Cerebellar nuclear complex (tissue), 1 donor: ENCODE measurements at places on chromosomes 3 and 15.

- DNase-seq = no peak
These were observed 112.7 kb downstream of the SYNPR start for GRCh38 chr3:63390710-63391230.

DNA sequence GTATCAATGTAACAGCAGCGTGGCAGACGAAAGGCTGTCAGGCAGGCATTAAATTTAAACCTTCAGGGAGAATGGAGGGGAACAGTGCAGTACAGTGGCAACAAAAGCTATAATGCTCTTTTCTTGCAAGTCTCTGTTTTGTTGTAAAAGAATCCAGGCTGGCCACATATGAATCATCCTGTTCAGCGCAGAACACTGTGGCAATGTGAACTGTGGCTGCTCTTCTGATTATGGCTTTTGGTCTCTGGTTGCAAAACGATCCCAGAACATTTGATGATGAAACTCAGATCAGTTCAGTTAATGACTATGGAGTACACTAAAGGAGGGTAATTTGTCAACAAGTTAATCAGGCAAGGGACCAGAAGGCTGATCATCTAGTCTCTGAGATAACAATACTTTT lies 219.7 kb upstream of the SGO1 start:
- no peak for DNase-seq

- DNase-seq = no peak
These were observed 8.6 kb downstream of the NDUFB4 start for GRCh38 chr3:120604784-120605183.

- no peak for DNase-seq
These were observed 79.5 kb downstream of the IQSEC1 start for GRCh38 chr3:12993517-12994356.

GRCh38 chr3:114646526-114646925 lies 352.7 kb downstream of the TIGIT start:
- DNase-seq = no peak

DNA sequence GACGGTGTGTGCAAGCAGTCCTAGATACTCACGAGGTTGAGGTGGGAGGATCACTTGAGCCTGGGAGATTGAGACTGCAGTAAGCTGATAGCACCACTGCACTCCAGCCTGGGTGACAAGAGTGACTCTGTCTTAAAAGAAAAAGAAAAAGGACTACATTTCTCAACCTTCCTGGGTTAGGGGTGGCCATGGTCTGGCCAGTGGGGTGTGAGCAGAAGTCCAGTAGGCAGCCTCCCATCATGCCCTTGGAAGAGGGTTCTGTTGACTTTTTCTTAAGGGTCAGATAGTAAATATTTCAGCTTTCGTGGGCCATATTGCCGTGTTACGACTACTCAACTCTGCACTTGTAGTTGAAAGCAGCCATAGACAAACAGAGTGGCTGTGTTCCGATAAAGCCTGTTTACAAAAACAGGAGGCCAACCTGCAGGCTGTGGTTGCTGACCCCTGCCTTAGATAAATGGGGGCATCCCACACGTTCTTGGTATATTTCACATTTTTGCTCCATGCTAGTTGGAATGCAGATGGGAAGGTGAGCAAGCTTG lies 31.0 kb upstream of the PDE8A start:
- DNase-seq = no peak

GRCh38 chr3:68306571-68306970 lies 625.8 kb downstream of the TAFA4 start:
- DNase-seq = no peak

GRCh38 chr15:63157891-63158431 lies 684 bp upstream of the RPS27L start:
- no peak for DNase-seq

GRCh38 chr3:101996832-101997231 lies 147.5 kb downstream of the NFKBIZ start:
- no peak for DNase-seq

GRCh38 chr3:171156401-171157010 lies 130.0 kb upstream of the SLC2A2 start:
- no peak for DNase-seq

DNA sequence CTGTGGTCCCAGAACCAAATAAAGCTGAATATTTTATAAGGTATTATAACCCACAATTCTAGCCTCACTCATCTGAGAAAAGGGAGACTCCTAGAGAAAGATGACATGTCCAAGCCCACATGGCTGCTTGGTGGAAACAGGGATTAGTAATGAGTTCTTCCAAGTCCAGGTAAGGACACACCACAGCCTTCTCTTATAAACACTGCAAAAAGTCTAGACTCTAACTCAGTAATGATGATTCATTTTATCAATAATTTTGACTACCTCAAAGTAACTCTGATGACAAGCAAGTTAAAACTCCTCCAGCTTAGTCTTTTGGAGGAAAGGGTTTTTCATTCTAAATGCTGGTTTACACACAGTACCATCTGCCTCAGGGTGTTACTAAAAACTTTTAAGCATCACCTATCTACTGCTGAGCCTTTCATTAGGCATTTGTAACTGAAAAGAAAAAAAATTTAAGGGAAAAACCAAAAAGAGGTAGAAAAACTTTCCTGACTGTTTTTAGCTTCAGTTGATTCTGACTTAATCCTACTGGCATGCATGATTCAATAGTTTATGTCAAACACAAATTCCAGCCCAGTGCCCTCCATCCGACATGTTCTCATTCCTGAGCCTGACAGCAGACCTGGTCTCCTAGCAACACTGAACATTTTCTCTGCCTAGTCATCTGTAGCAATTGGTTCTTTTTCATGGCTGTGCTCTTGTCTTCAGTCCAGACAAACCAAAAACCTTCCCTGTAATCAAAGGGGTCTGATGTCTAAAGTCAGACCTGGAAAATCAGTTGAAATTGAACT lies 43.9 kb downstream of the P3H2 start:
- no peak for DNase-seq

DNA sequence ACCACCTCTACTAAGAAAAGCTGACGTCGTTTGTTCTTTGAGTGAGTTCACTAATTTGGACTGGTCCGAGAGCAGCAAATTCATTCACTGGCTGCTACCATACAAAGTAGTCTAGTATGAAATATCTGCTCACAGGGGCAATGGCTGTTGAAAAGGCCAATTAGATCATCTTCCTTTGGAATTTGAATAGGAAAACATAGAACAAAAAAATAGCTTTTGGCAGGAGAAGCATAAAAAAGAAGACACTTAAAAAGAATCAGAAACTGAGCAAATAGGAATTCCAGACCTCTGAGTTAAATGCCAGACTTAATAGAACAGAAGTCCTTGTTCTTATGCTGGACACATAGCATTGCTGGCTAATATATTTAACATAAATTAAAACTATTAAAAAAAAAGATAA lies 159.3 kb downstream of the IL1RAP start:
- DNase-seq = no peak

GRCh38 chr15:88258093-88258641 lies 1.6 kb upstream of the NTRK3 start:
- DNase-seq = no peak

DNA sequence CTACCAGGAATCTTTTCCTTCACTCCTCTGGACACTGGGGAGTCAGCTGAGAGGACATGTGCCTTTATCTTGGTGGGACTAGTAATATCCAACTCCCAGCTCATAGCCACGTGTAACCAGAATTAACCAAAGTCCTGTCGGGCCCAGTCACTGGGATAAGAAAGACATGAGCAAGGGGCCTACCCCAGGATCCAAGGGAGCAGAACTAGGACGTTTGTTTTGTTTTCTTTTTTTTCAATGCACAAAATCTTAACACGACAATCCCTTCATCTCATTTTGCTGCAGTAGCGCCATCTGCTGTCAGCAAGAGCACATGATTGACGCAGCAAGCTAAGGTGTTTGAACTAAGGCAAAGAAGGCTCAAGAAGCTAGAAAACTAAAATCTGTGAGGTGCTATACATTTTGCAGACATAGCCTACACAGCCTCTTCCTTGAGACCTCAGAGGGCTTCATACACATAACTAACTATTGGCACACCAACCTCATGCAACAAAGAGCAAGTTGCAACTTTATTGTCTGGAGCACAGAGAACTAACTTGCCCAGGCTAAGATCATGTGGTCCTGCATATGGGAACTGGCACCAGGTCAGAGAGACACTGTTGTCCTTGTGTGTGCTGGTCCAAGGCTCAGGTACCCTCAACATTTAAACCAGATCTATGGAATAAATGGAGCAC lies 43.6 kb downstream of the RLBP1 start:
- DNase-seq = peak; percentile 27

DNA sequence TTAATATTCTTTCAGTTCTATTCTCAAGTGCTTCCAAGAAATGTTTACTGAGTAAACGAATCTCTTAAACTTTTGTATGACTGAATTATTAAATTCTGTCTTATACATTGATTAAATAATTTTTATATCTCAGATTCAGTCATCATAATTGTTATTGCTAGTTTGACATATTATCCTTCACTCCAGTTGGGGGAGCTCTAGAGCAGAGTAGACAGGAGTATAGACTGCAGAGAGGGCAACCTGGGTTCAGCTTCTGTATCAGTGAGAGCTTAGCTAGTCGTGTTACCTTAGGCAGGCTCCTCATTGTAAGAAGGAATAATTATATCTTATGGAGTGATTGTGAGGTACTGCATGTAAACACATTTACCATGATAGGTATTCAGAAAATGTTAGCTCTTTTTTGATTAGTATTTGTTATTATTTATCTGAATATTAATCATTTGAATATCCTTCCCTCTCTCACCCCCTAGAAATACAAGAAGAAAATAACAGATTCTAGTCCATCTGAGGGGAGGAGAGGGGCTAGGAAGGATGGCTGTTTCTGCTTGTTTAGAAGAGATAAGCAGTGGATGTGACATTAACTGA lies 31.0 kb upstream of the ZCWPW2 start:
- no peak for DNase-seq

DNA sequence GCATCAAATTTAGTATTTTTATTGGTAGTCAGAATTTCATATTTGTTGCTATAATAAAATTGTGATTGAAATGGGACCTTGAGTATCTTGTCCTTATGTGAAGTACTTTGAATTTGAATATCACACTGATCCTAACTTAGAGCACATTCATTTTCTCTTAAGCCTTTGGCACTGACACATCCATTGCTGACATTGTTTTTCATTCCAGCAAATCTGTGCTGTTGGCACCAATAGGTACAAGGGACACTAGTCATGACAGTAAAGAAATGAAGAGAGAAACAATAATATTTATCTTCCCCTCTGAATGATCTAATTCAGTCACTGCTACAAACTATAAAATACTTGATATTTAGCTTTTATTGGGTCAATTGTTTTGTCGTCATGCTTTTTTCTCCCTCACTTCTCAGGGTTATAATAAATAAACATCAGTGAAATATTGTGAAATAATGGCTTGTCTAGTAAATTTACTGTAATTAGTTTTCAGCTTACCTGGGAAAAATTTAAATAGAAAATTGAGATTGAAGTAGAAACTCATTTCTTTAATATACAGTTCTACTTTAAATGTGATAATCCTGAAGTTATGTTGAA lies 166.8 kb upstream of the MLF1 start:
- no peak for DNase-seq

GRCh38 chr15:30958219-30958618 lies 33.2 kb downstream of the MTMR10 start:
- no peak for DNase-seq

GRCh38 chr15:29571792-29572431 lies 250.4 kb downstream of the TJP1 start:
- no peak for DNase-seq

GRCh38 chr3:111715911-111716523 lies 120.9 kb upstream of the ZBED2 start:
- DNase-seq = no peak

DNA sequence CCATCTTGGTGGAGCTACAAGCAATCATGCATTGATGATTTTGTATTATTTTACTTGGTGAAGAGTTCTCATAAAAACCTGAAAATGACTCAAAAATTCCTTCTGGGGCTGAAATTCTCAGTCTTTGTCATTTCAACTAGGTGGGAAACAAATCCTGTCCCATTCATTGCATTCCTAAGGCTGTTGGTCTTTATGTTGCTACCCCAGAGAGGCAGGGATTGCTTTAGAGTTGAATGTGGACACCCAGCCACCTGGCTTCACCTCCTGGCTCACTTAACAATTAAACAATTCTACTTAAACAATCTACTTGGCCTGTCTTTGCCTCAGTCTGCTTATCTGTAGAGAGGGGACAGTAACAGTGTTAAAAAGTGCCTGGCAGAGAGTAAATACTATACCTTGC lies 117.3 kb upstream of the UBE3A start:
- no peak for DNase-seq

DNA sequence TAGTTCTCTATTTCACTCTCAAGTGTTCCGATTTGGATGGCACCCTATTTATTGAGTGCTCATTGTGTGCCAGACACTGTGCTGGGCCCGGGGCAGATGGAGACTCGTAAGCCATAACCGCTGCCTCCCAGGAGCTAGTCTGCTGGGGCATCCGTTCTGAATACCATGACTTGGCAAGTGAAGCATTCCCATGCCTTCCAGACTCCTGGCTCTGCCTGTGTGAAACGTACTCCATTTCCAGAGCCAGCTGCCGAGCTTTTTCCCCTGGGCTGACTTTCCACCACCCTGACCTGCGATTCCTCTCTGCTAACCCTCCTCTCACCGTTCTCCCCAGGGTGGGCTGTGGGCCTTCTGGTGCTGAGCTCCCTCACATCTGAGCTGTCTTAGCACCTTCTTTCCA lies 303.1 kb upstream of the CTDSPL start:
- no peak for DNase-seq

DNA sequence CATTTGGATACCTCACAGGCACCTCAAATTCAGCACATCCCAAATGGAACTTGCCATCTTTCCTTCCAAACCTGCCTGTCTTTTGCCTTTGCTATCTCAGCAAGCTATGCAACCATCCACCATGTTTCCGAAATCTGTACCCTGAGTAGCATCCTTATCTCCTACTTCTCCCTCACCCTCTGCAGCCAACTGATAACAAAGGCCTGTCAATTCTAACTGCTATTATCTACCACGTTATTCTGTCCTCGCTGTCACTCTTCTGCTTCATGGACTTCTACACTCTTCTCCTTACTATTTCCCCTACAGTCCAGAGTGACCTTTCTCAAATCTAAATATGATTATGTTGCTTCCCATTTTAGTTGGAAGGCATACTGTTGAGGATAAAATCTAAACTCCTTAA lies 25.5 kb upstream of the TAFA4 start:
- no peak for DNase-seq

DNA sequence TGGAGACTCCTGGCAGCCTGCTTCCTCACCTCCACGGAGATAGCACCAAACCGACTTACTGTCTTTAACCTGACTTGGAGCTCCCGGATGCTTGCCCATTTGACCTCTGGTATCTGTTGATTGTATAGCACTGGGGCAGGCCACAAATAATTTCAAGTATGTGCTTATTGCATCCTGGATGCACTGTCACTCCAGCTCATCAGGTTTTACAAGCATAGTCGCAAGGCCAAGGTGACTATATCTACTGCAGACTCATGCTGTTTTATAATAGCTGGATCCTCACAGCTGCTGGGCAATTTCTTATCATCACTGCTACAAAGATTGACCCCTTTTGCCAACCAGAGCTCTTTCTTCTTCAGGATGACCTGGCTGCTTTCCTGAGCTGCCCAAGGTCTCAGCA lies 45.6 kb downstream of the PEX5L start:
- no peak for DNase-seq

GRCh38 chr3:47399531-47400270 lies 18.9 kb downstream of the PTPN23 start:
- DNase-seq = no peak

- DNase-seq = no peak
These were observed 2.2 kb downstream of the IGF1R start for GRCh38 chr15:98650417-98651035.
